ENCODE measurements at places on chromosomes 4 and X.

- DNase-seq: no peak
These were observed 226.0 kb downstream of the RPA4 start for GRCh38 chrX:97109730-97110129.

GRCh38 chr4:102551958-102552565, 50.9 kb downstream of the NFKB1 start:
- DNase-seq: no peak

DNA sequence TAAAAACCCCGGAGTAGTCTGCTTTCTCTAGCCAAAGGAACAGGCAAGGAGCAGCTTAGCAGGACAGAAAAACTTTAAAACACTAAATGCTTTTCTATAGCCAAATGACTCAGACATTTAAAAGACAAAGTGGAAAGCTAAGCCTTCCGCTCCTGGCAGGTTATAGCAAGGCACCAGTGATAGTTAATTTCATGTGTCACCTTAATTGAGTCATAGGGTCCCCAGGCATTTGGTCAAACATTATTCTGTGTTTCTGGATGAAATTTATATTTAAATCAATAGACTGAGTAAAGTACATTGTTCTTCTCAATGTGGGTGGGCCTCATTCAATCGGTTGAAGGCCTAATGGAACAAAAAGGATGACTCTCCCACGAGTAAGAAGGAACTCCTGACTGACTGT, 885.7 kb upstream of the ADGRL3 start:
- DNase-seq: no peak

DNA sequence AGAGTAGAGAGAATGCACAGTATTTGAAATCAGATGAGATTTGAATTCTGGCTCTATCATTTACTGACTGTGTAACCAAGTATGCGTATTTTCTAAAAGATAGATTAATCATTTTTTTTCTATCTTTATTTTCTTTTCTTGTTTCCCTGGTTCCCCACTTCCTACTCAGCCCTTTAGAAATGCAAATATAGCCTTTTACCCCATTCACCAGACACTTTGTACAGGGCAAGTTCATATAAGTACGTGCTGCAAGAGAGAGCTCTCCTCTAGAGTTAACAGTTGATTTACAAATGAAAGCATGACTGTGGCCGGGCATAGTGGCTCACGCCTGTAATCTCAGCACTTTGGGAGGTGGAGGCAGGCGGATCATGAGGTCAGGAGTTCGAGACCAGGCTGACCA, 17.8 kb upstream of the TDO2 start:
- no peak for DNase-seq

- DNase-seq: no peak
These were observed 65.6 kb downstream of the OR13H1 start for GRCh38 chrX:131609480-131609879.

GRCh38 chrX:43405191-43405590, 250.9 kb upstream of the MAOA start:
- DNase-seq: no peak

DNA sequence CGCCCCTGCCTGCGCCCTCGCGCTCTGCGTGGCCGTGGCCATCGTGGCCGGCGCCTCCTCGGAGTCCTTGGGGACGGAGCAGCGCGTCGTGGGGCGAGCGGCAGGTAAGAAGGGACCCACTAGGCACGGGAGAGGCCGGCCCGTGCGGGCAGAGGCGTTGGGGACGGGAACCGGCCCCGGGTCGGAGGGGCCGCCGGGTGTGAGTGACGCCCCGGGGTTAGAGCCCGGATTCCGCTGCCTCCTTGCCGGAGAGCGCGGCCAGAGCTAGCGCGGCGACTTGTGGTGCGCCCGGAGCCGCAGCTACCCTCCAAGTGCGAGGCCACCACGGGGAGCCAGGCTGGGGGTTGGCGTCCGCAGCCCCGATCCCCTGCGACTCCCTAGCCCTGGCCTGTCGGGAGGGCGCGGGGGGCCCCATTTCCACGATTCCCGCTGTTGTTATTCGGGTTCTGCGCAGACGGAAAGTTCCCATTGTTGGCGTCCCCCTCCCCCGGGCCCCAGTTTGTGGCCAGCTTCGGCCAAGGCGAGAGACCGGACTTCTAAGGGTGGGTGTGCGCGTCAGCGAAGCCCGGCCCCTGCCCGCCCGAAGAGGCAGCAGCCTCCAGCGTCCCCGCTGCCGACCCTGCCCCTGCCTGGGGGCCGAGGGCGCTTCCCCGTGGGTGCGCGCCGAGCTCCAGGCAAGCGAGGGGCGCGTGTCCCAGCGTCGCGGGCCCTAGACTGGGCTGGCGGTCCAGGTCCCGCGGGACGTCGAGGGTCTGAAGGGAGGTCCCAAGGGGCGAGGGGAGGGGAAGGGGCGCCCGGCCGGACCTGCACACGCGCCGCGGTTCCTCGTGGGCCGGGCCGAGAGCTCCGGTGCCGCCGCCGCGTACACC, 1.1 kb downstream of the FGFR3 start:
- no peak for DNase-seq

GRCh38 chrX:153926858-153927671, 1.0 kb upstream of the ARHGAP4 start:
- DNase-seq: no peak

DNA sequence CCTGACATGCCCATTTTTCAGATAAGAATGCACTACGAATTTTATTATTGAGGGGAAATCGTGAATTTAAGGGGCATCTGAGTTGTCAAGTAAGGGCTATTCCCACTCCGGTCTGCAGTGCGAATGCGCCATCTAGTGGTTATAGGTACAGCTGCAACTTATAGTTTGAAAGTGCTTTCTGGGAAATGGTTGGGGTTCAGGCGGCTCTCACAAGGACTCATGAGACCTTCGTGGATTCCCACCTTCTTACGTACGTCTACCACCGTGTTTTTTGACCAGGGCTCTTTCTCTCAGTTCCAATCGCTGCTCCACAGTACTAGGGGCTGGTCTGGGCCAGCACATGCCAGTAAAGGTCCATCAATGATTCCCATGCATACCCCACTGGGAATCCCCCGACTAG, 12.3 kb downstream of the MSL3 start:
- peak; percentile 6 for DNase-seq

DNA sequence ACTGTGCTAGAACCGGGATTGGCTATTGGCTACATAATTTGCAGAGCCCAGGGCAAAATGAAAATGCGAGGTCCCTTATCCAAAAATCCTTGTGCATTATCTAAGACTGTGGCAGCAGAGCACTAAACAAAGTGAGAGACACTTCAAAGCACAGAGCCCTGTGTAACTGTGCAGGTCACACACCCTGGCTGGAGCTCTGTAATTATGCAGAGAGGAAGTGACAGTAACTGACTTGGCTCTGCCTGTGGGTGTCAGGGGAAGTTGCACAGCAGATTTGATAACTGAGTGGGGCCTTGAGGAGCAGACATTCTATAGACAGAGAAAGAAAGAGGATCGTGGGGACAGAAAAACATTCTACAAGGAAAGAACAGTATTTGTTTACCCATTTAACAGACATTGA, 173.5 kb upstream of the FMR1 start:
- DNase-seq: no peak

DNA sequence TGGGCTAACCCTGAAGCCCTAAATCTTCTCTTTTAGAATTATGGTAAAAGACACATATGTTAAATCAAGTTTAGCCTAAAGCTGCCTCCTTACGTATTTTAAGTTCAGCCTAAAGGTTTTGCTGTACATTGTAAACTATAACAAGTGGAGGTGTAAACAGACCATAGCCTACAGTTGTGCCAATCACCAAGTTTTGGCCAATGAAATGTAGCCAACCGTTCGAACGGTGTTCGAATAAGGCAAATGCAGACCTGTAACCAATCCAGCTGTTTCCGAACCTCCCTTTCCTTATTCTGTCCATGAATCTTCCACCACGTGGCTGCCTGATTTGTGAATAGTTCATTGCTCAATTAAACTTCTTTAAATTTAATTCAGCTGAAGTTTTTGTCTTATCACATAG, 52.1 kb upstream of the TBC1D9 start:
- no peak for DNase-seq

DNA sequence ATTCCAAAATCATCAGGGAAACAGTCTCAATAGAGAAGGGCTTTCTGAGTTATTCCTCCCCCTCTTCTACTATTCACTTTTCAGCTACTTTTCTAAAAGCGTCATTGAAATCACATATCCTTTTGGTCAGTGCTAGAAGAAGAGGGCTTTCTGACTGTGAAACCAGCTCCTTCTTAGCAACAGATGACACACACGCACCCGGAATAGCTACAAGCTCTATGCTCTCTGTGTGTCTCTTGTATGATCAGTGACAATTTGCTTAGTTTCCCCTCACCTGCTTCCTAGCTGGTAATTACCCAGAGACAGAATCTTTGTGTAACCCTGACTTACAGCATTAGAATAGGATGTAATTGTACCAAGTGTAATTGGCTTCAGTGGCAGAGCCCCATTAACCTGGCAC, 268.1 kb upstream of the SLITRK2 start:
- DNase-seq: no peak

- DNase-seq: no peak
These were observed 2253.2 kb upstream of the TENM3 start for GRCh38 chr4:179989975-179990374.

DNA sequence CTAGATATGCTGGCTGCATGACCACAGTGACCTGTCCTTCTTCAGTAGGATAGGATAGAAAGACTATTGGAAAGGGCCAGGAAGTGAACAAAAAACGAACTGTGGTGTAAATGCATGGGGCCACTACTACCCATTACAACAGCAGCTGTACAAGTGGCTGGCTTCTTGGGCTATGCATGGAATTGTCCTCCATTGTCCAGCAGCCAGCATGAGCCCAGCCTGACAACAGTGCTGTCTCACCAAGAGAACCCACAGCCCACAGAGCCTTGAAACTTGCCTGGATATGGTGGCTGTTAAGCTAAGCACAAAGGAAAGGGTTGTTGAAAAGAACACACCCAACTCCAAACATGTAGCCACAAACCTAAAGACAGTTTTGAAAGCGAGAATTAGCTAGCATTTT, 330.2 kb upstream of the F9 start:
- no peak for DNase-seq

DNA sequence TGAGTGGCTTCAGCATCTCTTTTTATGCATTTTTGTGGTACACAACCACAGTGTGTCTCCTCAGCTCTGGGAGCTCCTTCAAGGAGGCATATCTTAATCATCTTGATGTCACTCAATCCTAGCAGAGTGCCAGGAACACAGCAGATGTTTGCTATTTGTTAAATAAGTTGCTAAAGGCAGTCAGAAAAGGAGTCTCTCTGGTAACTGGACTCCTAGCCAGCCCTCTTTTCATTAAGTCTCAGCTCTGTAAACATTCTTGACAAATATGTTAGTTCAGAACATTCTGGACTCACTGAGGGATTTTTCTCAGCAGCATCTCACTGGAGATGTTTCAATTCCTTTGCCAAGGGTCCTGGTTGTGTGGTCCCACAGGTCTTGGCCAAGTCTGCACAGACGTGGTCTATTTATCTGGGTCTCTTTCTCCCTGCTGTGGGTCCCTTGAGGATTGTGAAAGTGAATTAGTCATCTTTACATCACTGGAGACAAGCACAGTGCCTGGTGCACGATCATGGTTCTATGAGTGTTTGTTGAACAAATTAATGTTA, 20.3 kb upstream of the FAM9C start:
- DNase-seq: no peak

- no peak for DNase-seq
These were observed 11.6 kb upstream of the NR3C2 start for GRCh38 chr4:148453833-148454232.

- DNase-seq: no peak
These were observed 943.0 kb upstream of the PRKX start for GRCh38 chrX:4656419-4656818.

DNA sequence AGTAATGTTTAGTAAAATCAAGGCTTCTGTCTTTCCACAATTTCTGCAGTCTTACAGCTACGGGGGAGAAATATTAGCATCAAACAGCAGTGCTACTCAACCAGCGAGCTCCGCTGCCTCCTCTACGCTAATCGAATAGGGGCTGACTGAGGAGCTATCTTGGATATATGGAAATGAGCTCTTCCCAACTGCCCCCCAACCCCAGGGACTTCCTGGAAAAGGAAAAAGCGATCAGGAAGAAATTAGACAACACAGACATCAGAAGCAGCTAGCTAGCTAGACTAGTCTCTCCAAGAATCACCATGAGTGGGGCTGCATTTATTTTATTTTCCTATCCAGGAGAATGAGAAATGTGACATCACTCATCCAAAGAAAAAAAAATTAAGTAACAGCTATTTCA, 7.6 kb downstream of the NKX6-1 start:
- DNase-seq: no peak

DNA sequence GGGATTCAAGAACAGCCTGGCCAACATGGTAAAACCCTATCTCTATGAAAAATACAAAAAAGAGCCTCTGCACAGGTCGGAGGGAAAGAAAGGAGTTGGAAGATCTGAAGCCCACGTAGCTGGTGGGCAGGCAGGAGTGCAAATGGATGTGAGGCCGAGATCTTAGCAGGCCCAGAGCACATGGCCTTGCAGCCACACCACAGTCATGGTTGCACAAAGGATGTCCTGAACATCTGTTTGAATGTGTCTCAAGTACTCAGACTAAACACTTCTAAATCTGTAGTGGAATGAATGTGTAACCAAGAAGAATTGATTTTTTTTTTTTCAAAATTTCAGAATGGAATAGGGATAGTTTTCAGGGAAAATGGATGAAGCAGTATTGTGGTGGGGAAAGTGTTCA, 10.8 kb downstream of the CA5B start:
- no peak for DNase-seq

DNA sequence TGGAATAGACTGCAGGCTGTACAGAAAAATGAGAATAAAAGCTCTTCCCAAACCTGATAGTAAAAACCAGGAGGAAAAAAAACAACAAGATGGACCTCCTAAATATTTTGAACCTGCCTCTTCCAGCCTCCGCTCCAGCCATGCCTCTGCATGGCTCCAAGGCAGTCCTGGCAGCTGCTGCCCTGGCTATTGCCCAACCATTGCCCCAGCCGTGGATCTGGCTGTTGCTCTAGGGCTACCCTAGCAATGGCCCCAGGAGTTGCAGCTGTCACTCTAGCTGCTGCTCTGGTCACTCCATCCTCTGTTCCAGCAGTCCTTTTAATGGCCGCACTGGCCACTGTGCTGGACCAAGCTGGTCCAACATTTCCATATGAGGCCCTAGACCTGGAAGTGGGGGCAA, 1756.0 kb downstream of the C4orf33 start:
- no peak for DNase-seq

DNA sequence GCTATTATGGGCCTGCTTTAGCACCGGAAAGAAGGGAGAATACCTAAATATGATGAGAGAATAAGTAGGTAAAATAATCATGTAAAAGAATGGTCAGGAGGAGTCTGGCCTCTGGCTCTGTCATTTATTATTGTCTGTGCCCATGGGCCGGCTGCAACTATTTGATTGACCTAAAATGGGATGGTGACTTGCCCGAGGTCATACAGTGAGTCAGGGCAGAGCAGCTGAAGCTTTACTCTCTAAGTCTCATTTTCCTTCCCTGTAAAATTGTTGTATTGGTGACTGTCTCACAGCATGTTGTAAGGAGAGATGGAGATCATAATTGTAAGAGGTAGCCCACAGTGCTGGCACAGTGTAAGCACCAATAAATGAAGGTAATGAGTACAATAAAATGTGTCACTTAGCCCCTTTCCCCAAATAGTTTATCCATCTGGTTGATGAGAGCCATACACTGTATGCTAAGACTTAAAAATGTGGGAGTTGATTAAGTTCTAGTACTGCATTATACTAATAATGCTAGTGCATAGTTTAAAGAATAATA, 39.6 kb downstream of the RUFY3 start:
- DNase-seq: no peak
